ENCODE measurements at places on chromosomes 7 and 10.

DNA sequence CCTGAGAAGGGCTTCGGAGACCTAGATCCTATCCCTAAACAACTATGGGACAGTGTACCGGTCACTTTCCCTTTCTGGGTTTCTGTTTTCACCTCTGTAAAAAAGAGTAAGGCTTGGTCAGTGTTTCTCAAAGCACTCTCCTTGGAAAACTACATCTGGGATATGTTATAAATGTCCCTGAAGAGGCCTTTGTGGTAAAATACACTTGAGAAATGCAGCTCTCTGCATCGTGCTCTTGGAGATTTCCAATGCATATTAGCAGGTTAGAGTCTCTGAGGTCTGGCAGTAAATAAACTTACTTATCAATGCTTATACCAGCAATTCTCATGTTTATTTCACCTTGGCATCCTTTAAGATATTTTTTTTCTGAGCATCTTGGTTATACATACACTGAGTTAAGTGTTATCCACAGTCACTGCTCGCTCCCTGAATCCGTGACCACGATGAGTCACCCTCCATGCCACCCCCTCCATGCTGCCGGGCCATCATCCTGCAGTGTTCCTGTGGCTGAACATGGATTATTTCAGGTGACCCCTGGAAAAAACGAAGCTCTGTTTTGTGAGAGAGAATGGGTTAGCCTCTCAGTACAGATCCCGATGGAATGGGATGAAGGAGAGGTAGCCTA, 3.3 kb upstream of the TBXAS1 start:
- DNase-seq, result no peak

DNA sequence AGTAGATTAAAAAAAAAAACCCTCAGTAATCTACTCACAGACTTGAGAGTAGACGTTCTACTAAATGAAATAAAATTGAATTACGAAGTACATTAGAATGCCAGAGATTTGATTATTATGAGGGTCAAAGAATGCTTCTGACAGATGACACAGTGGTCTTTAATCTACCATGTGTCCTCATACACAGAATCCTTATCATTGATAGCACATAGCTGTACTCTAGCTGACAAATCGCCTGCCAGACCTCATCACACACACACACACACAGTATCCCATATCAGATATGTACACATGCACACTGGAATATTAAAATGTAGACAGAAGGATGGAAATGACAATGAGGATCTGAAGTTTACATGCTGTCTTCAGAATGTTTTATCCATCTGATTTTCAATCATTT, 104.6 kb downstream of the SORCS1 start:
- no peak for DNase-seq

- DNase-seq, result no peak
Measured at GRCh38 chr7:47518827-47519226, 63.1 kb downstream of the TNS3 start.

DNA sequence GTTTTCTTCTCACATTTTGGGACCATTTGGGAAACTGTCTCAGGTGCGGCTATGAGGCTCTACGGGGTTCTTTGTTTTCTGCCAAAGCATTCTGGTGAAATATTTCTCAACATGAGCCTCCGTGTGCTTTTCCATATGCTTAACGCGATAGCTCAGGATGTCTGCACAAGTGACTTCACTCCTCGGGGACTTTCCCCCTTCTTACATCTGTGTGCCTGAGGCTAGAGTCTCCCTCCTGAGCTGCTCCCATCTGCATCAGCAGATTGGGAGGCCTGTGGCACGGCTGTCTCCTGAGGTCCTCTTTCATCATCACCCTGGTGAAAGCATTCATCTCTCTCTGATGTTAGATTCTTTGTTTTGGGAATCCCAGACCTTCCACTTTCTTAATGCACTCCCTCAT, 1190.9 kb downstream of the TYW1 start:
- DNase-seq, result no peak

GRCh38 chr7:121012919-121013318, 24.4 kb downstream of the CPED1 start:
- DNase-seq, result no peak

DNA sequence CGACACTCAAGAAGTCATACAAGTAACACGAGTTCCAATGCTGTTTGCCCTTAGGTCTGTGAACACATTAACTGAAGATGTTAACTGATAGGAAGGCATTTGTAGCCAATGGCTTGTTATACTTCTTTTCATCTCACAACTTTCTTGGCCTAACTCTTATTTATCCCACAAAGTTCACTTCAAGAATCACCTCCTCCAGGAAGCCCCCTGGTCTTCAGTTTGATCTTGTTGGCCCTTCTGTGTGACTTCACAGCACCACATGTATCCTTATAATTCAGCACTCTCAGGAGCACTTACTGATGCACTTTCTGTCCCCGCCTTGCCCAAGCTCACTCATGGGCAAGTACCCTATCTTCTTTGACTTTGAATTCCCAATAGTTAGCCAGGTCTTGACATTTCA, 159.6 kb downstream of the RAPGEF5 start:
- DNase-seq, result no peak

DNA sequence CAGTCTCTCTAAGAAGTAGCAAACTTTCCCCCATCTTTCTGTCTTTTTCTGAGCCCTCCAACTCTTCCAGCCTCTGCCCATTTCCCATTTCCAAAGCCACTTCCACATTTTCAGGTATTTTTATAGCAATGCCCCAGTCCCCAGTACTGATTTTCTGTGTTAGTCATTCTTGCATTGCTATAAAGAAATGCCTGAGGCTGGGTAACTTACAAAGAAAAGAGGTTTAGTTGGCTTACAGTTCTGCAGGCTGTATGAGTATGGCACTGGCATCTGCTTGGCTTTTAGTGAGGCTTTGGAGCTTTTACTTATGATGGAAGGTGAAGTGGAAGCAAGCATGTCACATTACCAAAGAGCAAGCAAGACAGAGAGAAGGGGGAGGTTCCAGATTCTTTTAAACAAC, 17.2 kb downstream of the PLCE1 start:
- DNase-seq, result no peak

- no peak for DNase-seq
Measured at GRCh38 chr7:29499932-29500331, 63.7 kb upstream of the PRR15 start.

GRCh38 chr10:5946786-5947185, 30.6 kb downstream of the IL15RA start:
- no peak for DNase-seq

- DNase-seq, result no peak
Measured at GRCh38 chr7:151757274-151757673, 119.6 kb downstream of the PRKAG2 start.

DNA sequence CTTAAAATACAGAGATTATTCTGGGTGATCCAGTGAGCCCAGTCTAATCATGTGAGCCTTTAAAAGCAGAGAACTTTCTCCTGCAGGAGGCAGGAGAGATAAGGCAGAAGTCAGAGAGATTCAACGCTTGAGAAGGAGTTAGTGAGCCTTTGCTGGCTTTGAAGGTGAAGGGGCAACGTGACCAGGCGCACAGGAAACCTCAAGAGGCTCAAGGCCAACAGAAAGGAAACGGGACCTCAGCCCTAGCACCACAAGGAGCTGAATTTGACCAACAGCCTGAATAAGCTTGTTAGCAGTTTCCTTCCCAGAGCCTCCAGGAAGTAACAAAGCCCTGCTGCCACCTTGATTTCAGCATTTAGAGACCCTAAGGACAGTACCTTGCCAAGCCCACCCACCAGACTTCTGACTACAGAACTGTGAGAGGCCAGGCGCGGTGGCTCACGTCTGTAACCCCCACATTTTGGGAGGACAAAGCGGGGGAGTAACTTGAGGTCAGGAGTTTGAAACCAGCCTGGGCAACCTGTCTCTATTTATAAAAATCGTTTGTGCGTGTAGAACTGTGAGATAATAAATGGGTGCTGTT, 87.3 kb upstream of the KAT6B start:
- DNase-seq, result no peak

DNA sequence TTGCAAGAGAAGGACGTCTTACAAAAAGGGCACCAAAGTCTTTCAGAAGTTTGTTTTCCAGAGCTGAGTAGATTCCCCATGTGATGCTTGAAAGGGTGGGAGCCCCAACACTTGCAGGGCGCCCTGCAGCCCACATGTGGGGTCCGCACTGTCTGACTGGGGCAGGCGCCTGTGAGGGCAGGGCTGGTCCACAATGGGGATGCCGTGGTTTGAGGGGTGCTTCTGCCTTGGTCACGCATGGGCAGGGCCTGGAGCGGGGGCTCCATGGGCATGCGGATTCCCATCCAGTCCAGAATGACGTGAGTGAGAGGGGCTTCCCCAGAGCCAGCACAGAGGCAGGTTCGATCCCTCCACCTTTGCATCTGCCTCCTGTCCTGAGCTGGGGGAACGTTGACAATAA, 101.5 kb upstream of the SHH start:
- DNase-seq, result no peak

DNA sequence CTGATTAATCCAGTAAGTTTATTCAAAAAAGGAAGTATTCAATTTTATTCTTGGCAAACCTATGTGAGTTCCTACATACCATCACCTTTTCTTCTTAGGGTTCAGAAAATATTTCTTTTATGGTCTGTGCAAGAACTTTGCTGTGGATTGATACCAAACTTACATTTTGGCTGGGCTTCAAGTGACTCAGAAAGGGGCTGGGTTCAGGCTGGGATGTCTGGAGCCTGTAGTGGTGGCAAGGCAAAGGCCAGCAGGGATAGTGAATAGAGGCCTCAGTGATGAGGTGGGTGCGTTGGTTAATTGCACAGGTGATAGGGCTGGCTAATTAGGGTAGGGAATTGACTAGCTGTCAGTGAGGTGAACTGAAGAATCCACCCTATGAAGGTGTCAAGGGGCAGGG, 40.2 kb upstream of the ATXN7L1 start:
- DNase-seq, result no peak

GRCh38 chr7:129436335-129436923, 2.2 kb downstream of the STRIP2 start:
- no peak for DNase-seq
